Amniotic epithelial cell (primary cell): ENCODE measurements at places on chromosomes 4 and X.

- no peak for DNase-seq
Observed at GRCh38 chrX:151676196-151676595, 19.1 kb upstream of the PRRG3 start.

DNA sequence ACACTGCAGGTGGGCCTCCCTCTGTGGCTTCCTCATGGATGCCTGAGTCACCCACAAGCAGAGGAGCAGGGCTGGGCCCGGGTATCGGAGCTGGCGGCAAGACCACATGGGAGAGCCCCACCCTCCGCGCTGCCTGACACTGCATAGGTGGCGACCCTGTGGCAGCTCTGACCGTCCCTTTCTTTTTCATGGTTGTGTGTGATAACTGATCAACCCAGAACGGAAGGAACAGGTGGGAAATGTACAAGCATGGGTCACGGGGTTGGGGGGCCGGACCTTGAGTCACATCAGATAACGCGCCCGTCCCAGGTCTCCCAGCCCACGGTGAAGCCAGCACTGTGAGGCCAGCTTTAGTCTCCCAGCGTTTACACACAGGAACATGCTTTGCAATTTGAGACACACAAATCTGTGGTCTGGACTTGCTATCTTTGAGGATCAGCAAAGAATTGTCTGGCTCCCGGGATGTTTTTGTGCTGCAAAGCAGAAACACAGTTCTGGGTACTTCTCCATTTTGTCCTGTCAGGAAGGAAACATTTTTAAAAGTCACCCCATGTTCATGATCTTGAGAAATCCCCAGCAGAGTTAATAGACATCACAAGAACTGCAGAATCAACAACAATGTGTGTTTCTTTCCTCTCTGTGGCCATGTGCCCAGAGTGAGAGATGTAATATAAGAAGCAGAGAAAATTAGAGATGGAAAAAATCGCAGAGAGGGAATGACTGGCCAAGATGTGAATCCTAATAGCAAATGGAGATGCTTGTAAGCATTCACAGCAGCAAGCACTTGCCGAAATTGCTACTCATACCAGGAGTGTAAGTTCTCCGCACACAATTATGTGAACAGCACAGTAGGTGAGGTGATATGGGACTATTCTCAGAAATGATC lies 70.1 kb upstream of the CBR4 start:
- DNase-seq = peak; percentile 90

DNA sequence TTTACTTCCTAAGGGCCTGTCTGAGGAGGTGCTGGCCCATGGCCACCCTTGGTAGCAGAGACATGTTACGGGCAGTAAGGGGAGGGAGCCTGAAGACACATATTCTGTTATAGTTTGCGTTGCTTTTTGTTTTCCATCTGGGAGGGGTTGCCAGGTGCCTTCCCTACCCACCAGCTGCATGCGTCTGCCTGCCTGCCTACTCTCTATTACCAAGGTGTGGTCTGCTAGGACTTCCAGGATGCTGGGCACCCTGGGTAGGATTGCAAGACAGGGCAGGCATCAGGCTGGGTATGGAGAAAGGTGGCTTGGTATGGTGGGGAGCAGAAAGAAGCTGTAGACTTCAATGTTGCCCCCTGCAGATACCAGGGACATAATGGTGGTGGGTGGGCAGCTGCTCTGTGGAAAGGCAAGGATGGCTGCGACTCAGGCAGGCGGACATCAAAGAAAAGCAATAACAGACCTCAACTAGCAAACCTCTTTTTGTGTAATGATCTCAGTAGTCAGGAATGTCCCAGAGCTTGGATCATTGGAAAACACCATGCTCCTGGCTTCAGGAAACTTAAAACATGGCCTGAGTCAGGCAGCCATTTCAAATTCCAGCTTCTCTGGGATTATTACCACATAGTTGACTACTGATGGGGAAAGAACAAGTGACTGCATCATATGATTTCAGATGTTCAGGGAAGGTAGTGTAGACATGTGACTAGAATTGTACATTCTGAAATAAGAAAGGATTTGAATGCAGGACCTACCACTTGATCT lies 67.8 kb downstream of the HOPX start:
- peak; percentile 92 for DNase-seq

DNA sequence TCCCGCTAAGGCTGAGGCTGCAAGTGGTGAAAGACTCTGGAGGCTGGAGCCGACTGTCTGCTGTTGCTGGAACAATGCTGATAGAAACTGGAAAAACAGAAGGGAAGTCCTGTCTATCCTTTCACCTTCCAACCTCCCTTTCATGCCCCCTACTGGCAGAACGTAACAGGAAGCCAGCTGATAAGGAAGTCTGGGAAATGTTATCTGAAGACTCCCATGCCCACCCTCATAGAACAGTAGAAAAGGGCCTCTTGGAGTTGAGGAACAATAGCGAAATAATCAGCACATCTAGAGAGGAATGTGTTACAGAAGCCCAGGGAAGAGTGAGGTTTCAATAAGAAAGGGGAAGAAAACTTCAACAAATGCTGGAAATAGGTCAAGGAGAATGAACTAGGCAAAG lies 117.1 kb upstream of the DKK2 start:
- peak; percentile 49 for DNase-seq

DNA sequence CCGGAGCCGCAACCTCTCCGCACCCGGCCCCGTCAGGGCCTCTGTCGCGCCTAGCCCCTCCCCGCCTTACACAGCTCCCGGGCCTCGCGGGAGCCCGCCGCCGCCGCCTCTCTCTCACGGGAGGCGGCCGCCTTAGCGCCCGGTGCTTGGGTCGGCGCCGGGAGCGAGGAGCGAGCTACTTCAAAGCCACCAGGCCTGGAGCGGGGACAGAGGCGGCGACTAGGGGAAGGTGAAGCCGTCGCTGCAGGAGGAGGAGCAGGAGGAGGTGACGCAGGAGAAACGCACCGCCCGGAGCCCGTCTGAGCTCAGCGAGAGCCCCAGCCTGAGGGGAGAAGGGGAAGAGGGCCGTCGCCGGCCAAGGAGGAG lies 250 bp downstream of the USP9X start:
- DNase-seq = peak; percentile 32

- DNase-seq = no peak
Observed at GRCh38 chr4:94965852-94966251, 208.1 kb downstream of the BMPR1B start.

DNA sequence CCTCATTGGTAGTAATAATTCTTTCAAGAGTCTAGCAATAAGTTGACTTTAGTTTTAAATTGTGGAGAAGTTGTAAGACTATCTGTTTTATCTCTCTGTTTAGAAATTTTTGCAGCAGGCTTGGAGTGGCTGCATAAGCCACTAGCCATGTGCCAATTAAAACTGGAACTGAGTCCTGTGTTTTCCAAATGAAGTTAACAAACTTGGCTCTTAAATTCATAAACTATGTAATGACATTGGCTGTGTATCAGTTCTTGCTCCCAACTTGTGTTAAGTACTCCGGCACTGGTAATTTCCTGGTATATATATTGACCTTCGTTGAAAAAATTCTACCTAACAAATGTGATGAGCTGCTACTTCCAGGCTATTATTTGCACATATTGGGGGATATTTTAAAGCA lies 420.4 kb downstream of the GBA3 start:
- no peak for DNase-seq

DNA sequence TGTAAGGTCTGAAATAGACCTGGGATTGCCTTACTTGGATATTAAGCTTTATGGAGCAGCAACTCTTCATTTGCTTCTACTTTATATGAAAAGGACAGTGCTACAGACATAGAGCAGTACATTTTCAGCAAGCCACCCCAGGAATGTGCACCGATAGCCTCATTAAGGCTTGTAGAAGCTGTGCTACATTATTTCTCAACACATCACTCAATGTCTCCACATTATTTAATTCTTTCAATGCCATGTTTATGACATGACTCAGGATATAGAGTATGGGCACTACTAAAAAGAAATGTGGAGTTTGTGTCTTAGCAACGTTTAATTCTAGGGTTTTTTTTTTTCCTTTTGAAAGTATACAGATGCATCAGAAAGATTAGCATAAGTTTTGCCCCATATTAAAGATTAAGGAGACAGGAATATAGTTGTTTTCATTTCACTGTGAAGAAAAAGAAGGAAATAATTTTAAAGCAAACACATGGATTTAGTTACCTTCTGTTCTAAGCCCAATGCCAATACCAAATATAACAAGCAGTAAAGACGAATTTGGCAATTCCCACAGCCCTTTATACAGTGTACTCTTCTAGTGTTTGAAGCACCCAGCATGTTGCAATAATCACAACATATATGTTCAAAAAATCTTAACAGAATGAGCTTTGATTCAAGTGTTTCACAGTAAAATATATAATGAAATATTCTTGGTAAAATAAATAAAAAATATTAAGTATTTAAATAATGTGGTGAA lies 2140.1 kb upstream of the AGA start:
- DNase-seq = no peak

DNA sequence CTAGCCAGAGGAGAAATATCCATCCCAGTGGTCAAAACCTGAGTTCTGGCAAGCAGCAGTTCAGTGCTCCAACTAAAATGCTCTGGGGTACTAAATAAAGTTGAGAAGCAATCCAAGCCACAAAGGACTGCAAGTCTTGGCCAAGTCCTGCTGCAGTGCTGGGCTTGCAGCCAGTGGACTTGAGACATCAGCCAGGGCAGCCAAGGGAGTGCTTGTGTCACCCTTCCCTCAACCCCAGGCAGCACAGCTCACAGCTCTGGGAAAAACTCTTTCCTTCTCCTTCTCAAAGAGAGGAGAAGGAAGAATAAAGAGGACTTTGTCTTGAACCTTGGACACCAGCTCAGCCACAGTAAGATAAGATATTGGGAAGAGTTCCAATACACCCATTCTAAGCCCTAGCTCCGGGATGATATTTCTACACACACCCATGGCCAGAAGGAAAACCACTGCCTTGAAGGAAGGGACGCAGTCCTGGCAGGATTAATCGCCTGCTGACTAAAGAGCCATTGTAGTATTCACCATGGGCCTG lies 99.8 kb downstream of the PTCHD1 start:
- no peak for DNase-seq

DNA sequence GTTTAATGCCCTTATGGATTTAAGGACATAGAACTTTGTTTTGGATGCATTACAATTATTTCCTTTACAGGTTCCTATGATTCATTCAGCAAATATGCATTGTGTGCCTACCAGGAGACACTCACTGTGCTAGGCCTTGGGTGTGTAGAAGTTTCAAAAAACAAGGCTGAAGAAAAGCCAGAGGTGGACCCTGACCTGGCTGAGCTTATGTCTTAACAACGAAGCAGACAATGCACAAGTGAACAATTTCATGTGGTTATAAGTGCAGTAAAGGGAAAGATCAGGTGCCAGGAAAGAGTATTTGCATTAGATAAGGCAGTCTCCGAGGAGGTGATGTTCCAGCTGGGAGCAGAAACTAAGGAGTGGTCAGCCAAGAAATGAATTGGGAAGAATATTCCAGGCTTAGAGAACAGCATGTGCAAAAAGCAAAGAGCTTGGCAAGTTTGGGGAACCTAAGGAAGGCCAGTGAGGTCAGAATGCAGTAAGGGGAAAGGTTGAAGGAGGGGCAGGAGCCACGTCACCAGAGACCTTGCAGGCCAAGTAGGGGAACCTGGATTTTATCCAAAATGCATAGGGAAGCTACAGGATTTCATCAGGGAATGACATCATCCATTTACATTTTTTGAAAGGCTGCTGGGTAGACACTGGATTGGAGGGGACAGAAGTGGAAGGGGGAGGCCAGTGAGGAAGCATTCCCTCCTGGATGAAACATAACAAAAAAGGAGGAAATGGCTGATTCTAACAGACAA lies 193.6 kb downstream of the SOWAHB start:
- DNase-seq = no peak

- no peak for DNase-seq
Observed at GRCh38 chrX:41276661-41277506, 57.1 kb upstream of the DDX3X start.

DNA sequence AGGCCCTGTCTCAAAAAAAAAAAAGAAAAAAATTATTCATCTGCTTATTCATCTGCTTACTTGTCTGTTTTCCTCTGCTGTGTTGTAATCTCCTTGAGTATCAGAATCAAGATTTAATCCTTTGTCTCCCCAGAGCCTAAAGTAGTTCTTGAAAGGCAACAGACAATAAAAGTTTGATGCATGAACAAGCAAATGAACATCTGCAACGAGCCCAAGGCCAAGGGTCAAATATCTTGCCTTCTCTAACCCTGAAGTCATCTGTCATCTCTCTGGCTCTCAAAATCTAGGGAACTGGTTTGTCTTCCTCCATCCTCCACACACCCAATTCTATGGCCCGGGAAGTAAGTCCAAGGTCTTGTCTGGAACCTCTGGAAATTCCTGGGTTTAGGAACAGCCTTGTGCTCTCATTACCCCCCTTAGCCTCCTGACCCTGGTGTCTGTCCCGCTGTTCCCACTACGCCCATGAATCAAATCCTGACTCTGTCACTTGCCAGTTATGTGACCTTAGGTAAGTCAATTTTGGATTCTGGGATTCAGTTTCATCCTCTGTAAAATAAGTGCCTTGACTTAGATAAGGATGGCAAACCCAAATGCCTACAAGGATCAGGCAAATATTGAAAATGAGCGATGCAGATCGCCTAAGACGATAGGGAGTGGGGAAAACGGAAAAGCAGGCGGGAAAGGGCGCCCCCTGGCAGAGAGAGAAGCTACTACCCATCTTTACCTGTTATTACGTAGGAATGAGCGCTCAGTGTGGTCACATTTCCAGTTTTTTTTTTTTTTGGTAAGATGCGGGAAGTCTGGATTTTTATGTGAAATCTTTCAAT lies 102.7 kb upstream of the DHX15 start:
- DNase-seq = peak; percentile 5

- peak; percentile 5 for DNase-seq
Observed at GRCh38 chrX:112851806-112852205, 11.2 kb upstream of the AMOT start.

DNA sequence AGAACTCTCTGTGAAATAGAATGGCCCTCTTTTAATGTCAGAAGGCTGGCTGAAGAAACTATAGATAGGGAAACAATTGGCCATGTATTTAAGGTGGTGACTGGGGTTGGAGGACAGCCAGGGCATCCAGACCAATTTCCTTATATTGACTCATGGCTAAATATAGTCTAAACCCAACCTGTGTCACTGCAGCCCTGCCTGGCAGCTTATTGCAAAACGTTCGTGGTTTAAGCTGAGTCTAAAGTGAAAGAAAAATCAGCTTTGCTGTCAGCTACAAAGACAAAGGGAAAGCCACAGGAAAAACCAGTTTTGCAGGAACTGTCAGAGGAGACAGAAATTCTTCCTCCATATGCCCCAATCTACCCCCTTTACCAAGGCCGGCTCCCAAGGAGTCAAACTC lies 902.8 kb upstream of the NDST4 start:
- DNase-seq = peak; percentile 1

- no peak for DNase-seq
Observed at GRCh38 chr4:10275696-10276095, 159.1 kb upstream of the WDR1 start.

GRCh38 chrX:101482296-101482695 lies 3.0 kb upstream of the ARMCX4 start:
- DNase-seq = peak; percentile 90

DNA sequence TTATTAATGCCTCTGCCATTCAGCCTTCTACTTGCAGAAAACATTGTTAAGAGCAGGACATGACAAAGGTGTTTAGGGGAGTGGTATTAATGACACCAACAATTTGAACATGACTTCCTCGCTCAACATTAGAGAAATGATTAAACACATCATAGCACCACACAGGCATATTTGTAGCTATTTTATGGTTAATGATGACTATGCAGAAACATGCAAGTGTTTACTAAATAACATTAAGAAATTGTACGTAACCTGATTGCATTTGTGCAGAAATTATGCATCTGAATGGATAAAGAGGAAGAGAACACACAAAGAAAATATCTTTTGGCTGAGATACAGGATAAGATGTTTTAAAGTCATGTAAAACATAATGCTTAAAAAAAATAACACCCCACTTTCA lies 323.5 kb downstream of the LDB2 start:
- no peak for DNase-seq

GRCh38 chr4:70714079-70714887 lies 7.5 kb upstream of the RUFY3 start:
- peak; percentile 36 for DNase-seq

GRCh38 chrX:137432609-137433008 lies 133.3 kb upstream of the ZIC3 start:
- DNase-seq = no peak
